ENCODE measurements at places on chromosomes 3 and 15.

DNA sequence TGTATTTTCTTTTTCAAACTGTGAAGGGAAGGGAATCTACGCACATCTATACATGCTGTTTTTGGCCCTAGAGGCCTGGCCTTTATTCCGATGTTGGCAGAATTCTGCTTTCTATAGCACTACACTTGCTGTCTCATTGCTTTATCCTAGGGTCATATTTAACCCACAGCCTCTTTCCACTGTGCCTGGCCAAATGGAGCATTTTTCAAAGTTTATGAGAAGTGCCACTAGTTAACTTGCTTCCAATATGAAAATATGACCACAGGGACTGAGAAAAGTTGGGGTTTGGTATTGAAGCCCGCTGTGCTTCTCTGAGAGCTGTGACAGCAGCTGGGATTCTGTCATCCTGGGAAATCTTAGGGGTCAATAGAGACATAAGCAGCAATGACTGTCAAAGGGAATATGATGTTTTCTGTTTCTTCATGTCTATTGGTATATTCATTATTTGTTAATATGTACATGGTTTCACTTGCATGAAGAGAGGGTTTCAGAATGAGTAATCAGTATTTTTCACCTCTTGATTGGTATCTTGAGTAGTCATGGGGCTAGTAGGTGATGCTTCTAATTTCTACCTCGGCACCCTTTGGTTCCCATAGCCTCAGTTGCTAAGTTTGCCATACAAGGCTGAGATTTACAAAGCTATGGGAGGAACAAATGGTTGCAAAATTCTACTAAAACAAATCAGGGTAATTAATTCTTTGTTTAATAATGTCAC is 275.8 kb upstream of the RBMS3 start:
- no peak for DNase-seq

- no peak for DNase-seq
Measured at GRCh38 chr15:50278496-50278895, 13.0 kb upstream of the HDC start.

DNA sequence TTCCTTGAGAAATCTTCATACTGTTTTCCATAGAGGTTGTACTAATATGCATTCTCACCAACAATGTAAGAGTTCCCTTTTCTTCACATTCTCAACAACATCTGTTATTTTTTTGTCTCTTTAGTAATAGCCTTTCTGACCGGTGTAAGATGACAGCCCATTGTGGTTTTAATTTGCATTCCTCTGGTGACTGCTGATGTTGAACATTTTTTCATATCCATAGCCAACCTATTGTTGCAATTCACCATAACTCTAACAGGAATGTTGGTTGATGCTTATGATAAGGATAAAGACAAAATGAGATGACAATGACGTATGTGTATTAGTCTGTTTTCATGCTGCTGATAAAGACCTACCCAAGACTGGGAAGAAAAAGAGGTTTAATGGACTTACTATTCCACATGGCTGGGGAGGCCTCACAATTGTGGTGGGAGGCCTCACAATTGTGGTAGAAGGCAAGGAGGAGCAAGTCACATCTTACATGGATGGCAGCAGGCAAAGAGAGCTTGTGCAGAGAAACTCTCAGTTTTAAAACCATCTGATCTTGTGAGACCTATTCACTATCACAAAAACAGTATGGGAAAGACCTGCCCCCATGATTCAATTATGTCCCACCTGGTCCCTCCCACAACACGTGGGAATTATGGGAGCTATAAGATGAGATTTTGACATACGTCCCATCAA is 37.6 kb upstream of the RHCG start:
- no peak for DNase-seq

DNA sequence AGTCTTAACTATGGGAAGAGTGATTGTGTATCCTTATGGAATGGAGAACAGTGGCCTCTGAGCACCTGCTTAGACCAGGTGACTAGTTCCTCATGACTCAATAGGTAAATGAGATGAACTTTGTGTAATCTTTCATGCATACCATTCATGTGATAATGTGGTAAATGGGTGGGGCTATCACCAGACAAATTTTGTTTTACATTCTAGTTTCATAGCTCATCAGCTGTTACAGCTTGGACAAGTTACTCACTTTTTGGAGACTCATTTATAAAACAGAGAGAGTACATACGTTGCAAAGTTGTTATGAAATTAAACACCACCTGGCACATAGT is 103.7 kb upstream of the TGFBR2 start:
- DNase-seq = no peak

DNA sequence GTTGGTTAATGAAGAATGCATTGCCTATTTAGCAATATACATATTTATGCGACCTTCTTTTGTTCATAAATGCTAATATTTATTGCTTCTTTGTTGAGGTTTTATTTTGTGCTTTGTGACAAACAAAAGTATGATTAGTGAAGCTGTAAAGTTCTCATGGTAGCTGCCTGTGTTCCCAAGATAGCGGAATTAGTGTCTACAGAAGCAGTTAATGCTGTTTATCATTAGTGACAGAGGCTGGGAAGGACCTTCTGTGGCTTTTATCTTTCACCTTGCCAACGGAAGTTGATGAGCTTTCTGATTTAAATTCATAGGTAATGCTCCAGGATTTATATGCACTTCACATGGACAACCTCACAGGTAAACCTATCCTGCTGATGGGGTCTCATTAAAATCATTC is 418.3 kb downstream of the CADM2 start:
- DNase-seq = no peak

- no peak for DNase-seq
Measured at GRCh38 chr15:70636540-70637165, 126.7 kb downstream of the UACA start.

DNA sequence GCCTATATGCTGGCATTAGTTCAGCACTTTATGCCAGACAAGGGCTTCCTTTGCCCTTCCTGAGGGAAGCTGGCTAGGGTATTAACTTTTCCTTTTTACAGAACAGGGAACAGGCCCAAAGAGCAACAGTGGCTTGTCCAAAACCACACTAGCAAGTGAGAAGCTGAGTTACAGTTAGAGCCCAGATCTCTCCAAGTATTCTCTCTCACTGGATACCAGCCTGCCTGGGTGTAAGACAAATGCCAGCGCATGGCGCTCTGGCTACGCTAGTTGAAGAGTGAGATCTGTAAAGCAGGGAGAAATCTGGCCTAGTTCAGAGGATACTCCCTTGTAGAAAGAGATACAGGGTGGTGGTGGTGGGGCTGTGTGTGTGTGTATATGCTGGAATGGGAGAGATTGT is 38.4 kb downstream of the RAB11A start:
- no peak for DNase-seq

DNA sequence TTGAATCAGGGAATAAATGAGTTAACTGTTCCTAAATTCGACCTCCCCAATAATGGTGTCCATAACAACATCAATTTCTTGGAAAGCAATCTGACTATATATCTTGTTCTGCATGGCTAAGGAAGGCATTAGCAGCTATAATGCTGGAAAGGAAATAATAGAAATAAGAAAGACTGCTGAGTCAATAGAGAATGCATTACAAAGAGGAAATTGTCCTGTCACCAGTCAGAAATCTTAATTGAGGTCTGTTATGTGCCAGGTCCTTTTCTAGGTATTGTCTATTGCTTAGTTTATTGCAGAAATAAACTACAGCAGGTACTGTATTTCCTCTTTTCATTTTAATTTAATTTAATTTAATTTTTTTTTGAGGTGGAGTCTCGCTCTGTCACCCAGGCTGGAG is 5.9 kb upstream of the PPP1R2 start:
- DNase-seq = no peak

- no peak for DNase-seq
Measured at GRCh38 chr15:96716075-96716474, 385.6 kb downstream of the NR2F2 start.

DNA sequence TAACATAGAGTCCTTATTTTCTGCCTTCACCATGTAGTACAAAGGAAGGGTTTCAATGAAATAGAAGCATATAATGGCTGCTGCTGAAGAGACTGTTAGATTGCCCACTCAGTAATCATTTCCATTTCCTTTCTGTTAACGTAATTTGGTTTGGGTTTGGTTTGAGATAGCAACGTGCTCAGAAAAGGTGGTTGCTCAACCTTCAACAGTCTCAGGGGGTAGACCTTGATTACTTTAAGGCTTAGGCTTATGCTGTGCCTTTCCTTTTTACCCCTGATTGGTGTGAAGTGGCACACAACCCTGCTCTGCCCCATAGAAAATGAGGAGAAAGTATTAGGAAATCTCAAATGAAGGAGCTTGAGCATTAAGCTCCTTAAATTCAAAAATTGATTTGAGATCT is 163.7 kb upstream of the TP63 start:
- DNase-seq = no peak

DNA sequence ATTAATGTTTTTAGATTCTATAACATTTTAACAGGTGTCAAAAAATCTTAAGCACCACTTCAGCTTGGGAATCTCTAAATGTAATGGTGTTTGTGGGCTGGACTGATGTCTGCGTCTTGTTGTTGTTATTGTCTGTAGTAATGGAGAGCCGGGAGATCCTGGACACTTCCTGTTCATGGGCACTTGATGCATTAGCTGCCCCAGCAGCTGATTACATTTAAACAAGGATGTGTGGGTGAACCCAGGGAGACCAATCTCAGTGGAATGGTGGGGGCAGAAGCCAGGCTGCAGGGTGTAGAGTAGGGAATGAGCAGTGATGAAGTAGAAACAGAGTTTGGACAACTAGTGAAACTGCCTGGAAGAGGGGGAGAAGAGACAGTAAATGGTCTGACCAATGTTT is 7.8 kb downstream of the CCR5AS start:
- DNase-seq = no peak

GRCh38 chr15:70479056-70479455 is 284.3 kb downstream of the UACA start:
- DNase-seq = no peak

DNA sequence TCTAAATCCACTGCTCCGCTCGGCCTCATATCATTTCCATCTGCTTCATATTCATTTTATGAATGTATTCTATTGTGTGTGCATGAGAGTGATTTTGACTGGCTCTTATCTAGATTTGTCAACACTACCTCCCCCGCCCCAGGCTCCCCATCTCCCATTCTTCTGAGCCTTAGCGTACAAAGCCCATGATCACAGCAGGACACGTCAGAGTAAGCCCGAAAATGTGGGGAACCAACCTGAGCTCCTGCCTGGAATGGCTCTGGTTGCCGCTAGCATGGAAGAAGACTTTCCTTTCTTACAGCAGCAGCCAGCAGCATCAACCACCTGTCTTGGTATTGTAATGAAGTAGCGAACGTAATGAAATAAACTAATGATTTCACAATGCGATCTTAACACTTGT is 61.4 kb downstream of the GABRB3 start:
- no peak for DNase-seq

DNA sequence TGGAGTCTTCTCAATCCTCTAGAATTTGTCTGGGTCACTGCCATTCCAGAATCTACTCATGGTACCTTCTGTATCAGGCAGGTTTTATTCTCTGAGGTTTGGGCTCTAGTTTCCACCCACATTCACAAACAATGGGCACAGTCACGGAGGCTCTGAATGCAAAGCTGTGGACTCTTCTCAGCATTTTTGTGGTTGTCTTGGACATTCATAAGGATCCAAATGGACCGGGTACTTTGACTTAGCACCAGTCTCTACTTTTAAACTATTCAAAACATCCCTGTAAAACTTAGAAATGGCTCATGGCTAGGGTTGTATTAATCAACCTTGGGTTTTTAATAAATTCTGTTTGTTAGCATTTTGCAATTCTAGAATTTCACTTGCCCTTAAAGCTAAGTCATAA is 277.9 kb upstream of the THBS1 start:
- DNase-seq = no peak

GRCh38 chr3:46675843-46676567 is 17.5 kb downstream of the ALS2CL start:
- DNase-seq = no peak

DNA sequence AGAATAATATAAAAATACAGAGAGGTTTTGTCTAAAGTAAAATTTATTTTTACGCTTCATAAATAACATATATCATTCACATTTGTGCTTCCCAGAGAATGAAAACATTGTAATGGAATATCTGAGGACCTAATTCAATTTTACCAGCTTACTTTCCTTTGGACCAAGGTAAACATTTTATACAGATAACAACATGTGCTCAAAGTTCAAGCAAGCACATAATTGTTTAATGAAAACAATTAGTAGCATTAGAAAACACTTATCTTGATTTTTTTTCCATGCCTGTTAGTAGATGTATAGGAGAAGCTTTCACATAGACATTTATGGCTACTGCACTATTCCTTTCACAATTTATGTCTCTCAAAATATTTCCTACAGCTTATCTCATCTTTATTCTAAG is 400.0 kb downstream of the ZIC1 start:
- DNase-seq = no peak

GRCh38 chr3:107421170-107421792 is 44.0 kb downstream of the CCDC54 start:
- DNase-seq = no peak

- no peak for DNase-seq
Measured at GRCh38 chr3:105842449-105842848, 26.4 kb downstream of the CBLB start.

- no peak for DNase-seq
Measured at GRCh38 chr3:112672716-112673541, 32.0 kb upstream of the CCDC80 start.

- no peak for DNase-seq
Measured at GRCh38 chr3:195522254-195523023, 20.7 kb downstream of the PPP1R2 start.

DNA sequence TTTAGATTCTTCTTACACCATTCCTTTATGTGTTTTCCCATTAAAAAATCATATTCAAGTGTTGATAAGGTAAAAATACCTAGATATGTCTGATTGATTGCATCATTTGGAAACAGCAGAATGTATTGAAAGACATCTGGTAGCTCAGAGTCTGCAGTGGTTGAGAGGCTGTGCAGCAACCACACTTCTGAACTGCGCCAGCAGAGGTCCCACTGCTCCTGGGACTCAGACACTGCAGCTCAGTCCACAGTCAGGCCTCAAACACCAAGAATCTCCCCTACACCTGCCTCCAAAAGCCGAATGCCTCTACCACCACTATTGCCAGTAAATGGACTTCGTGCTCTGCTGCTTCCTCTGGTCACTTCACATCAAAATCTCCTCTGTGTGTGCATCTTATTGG is 176.9 kb upstream of the LMCD1 start:
- DNase-seq = no peak

GRCh38 chr3:19427422-19428149 is 279.3 kb downstream of the KCNH8 start:
- no peak for DNase-seq

DNA sequence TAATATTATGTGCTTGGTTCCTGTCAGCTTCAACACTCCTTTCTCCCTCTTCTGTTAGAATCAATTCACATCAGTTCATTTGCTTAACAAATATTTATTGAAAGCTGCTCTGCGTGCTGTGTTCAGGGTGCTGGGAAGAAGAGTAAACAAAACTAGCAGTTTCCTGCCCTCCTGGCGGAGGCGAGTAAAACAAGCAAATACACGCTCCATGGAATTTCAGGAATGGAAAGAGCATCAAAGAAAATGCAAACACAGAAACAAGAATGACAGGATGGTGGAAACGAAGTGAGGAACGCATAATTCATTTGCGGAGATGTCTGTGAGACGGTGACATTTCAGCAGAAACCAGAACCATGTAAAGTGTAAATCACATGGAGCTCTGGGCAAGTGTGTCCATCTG is 49.4 kb upstream of the SPTSSB start:
- no peak for DNase-seq

GRCh38 chr15:63973212-63974009 is 72.9 kb downstream of the DAPK2 start:
- no peak for DNase-seq

Data from retinal pigment epithelial cell (primary cell).